ENCODE measurements at places on chromosomes 11 and 22.
A peak's percentile ranks its signal among the peaks of the same experiment; 100 is the strongest.

DNA sequence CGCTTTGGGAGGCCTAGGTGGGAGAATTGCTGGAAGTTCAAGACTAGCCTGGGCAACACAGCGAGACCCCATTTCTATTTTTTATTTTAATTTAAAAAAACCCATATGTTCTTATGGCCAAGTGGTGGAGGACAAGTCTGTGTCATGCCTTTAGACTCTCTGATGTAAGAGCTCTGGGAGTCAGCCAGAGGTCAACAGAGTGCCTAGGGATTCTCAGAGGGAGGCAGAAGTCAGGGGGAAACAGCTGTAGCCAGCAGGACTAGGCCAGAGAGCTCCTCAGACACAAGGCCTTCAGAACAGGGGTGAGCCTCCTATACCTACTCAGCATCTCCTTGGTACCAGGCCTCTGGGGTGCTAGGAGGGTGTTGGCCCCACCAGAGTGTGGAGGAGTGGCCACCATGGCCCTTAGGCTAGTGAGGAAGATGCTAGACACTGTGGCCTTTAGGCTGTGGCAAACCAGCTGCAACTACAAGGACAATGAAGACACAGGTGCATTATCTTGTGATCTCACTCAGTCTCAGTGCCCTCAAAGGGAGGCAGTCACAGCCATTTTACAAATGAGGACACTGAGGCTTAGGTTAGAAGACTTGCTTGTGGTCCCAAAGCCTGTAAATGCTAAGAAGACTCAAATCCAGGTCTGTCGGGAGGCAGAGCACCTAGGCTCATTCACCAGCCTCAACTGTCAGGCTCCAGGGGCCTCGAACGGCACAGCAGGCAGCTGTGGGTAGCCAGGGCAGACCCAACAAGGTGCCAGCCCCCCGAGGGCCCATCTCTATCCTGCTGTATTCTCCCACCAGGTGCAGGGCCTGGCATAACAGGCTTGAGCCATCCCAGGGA, 5.0 kb downstream of the ZP1 start:
- DNase-seq: peak; percentile 72

GRCh38 chr11:85810521-85810870, 445 bp downstream of the SYTL2 start:
- DNase-seq: no peak

DNA sequence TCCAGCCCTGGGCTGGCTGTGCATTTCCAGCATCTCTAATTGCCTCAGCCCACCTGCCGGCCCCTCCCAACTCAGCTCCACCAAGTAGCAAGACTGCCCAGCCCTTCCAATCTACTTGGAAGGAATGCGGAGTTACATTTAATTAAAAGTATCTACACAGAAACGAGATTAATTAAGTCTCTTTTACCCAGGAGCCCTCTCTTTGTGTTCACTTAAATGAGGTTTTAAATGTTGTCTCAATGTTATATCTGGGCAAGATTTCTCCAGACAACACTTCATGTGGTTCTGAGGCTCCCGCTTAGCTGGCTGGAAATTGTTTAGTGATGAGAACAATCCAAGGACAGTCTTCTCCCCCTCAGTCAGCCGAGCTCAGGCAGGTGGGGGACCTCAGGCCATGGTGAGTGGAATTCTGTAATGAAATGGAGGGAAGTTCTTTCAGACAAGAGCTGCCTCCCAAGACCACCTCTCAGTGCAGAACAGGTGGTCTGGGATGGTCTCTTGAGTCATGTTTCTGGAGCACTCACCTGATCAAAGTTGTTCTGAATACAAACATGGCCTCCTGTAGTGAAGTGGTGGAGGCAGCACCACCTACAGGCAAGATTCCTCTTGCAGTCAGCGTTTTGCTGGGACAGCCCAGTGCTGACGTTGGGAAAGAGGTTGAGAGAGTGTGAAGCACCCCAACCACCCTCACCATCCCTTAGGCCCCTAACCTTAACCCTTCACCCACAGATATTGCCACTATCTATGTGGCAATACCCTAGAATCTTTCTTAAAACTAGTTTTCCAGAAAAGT, 371.6 kb downstream of the CADM1 start:
- no peak for DNase-seq

DNA sequence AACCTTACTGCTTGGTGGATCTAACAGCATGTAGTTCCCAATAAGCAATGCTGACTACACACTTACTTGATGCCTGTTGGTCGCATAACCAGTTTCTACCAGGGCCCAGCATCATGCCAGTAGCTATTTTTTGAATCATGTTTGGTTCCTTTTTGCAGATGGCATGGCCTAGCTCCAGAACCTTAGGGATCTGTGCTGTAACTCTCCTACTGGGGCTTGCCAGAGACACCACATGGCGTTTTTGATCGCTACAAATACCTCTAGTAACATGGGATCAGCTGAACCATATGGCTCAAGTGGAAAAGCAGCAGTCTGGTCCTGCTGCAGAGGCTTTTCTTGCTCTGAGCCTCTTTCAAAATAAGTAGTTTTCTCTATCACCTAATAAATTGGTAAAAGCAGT, 654.6 kb upstream of the API5 start:
- no peak for DNase-seq

DNA sequence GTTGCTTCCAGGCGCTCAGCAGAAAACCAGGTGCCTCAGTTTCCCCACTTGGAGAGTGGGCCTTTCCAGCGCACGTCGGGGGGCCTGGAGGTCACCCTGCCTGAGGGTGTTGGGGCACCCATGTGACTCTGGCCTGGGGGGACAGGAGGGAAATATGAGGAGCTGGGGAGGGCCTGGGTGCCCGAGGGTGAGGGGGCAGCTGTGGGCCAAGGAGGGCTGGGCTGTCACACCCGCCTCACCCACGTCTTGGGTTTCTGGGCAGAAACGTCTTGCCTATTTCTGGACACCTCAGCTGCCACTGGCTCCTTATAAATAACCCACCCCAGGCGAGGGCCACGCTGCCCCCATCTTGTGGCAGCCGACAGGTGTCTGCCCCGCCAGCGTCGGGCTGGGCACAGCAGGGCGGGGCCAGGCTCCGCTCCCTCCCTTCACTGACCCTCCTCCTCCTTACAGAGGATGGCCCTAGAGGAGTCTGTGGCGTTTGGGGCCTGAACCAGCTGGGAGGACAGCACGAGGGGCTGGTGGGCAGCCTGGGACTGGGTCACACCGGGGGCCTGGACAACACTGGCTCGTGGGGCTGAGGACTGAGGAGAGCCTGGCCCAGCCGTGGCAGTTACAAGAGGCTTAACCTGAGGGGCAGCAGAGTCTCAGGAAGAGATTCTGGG, 1.5 kb downstream of the TNNT3 start:
- DNase-seq: no peak

- no peak for DNase-seq
Observed at GRCh38 chr11:100791860-100792259, 104.8 kb downstream of the ARHGAP42 start.

GRCh38 chr11:108117746-108118371, 3.5 kb upstream of the ACAT1 start:
- DNase-seq: no peak

DNA sequence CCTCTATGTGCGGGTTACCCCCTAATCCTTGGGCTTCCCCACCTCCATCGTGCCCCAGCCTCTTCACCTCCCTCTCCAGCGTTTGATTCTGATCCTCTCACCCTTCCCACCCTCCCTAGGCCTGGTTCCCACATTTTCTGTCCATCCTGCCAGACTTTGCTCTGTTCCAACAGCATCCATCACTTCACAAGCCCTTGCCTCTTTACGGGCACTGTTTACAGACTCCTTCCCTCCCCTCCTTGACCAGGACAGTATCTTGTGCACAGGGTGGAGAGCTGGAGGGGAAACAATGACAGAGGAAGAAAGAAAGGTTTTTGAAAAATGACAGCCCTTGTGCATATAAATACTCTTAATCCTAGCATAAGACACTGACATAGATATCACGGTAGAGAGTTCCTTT, 30.4 kb downstream of the FEZ1 start:
- no peak for DNase-seq

GRCh38 chr11:71200761-71201160, 51.6 kb downstream of the SHANK2 start:
- DNase-seq: no peak

GRCh38 chr11:129067454-129067853, 124.7 kb downstream of the ARHGAP32 start:
- DNase-seq: no peak

DNA sequence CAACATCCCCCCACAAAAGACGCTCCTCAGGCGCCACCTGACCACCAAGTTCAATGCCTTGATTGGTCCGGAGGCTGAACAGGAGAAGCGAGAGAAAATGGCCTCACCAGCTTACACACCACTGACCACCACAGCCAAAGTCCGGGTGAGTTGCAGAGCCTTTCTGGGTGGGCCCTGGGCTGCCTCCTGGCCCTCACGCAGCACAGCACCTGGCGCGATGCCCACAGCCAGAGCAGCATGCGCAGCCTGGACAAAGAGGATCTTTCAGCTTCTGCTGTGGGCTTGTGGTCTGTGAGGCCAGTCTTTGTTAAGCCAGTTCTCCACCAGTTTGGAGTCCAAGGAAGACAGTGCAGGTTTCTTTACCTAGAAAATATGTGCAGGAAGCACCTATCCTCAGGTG, 21.6 kb downstream of the CYB5R2 start:
- DNase-seq: no peak

DNA sequence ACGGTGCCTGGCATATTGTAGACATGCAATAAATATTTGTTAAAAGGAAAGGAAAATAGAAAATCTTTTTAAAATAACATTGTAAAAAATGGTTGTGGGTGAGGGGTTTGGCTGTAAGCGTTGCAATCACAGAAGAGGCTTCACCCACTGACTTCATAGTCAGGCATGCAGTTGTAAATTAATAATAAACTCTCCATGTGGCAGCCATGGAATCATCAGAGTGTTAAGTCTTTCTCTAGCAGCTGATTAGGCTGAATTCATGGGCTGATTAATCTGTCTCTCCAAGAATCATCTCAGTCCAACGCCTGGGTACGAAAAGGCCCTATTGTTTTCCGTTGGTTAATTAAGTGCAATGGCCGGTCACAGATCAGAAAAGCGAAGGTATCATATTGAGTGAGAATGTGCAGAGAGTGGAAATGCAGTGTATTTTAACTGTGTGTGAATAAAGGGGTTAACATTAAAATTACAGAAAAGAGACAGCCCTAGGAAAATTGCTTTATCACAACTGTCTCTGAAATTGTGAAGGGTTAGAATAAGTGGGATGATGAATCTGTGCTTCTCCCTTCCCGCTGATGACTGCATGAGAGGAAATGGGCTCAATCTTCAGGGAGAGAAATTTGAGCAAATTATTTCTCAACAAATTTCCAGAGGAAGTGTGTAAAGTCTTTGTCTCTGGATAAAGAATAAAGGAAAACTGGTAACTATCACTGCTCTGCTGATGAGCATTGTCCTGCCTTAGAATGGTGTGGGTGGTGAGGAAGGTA, 269.0 kb downstream of the FAM76B start:
- DNase-seq: no peak

DNA sequence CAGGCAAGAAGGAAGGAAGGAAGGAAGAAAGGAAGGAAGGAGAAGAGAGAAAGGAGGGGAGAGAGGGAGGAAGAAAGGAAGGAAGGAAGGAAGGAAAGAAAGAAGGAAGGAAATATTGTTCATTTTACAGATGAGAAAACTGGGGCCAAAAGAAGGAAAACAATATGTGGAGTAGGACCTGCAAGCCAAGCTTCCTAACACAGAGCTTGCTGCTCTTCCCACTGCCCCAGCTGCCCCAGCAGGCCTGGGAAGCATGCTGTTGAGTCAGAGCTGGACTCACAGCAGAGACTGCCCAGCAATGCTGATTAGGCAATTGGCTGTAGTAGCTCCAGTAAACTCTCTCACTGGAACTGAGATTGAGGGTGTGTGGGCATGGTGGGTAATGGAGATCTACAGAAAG, 42.6 kb upstream of the SMCO4 start:
- DNase-seq: no peak

DNA sequence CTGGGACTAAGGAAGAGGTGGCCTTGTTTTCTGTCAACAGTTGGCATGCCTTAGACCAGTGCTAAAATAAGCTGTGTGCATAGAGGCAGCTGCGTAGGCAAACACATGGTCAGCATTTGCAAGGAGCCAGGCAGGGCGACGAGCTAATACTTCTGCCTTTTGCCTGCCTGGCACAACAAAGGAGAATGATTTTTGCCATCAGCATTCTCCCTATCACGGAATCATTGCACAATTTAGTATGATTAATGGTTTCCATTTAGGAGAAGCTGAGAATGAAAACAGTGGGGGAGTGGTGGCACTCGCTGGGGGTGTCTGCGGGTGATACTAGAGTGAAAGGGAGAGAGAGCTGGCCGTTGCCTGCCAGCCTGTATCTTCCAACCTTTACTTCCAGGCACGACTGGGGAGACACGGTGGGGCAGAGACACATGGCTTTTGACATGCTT, 336.0 kb downstream of the CADM1 start:
- no peak for DNase-seq

GRCh38 chr11:118911880-118912741, 13.6 kb downstream of the BCL9L start:
- peak; percentile 82 for DNase-seq

GRCh38 chr22:45278125-45278524, 6.6 kb upstream of the UPK3A start:
- no peak for DNase-seq

DNA sequence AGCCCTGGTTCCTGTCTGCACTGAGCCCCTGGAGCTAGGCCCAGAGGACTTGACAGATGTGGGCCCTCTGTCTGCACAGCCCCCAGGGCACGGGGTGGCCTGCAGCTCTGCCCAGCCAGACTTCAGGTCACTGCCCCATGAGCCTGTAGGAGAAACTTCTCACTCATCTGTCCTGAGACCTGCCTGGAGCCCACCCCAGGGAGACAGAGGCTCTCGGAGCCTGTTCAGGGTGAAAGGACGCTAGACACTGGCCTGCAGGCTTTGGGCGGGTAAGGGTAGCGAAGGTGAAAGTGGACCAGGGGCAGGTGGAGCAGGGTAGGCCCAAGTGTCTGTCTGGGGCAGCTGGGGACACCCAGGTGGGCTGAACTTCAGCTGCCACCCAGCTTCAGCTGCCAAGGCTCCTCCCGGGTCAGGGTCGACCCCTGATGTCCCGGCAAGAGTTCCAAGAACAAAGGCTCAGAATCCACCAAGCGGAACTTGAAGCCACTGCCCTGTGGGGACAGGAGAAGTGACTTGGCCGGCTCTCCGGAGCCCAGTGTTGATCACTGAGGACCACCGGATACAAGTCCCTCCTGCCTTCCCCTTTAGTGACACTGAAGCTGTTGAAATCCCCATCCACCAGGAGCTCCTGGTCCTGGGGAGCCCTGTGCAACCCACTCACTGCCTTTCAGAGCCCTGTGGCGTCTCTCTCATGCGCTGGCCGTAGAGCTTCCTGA, 90.3 kb downstream of the KCNQ1 start:
- peak; percentile 49 for DNase-seq

- DNase-seq: no peak
Observed at GRCh38 chr11:133570376-133570775, 38.1 kb upstream of the OPCML start.

- no peak for DNase-seq
Observed at GRCh38 chr11:59218319-59218718, 5.6 kb upstream of the MPEG1 start.

DNA sequence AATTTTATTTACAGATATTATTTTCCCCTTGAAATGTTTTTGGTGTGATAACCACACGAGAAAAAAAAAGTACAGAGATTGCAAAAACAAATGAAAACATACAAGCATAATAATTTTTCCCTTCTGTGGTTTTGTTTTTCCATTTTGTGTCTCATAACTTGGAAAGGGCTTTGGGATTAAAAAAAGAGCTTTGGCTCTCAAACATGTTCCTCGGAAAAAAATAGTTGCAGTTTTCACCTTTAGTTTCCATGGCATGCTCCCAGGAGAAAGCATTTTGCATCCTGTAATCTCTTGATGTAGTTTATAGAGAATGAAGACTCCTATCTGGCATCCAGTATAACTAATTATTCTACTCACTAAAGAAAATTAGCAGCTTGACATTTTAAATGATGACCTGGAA, 362.1 kb upstream of the PDGFD start:
- no peak for DNase-seq

All from heart left ventricle (tissue), 16 donors.